H7 (cell line): ENCODE measurements at places on chromosomes 2 and 18. TPM values are rescaled to one million over a fixed set of nuclear protein-coding genes. Genes with fewer than 3 reads are reported as not detected.
A peak's percentile ranks its signal among the peaks of the same experiment; 100 is the strongest.

Gene KRTCAP3
- total RNA-seq, result 9.0 and 13.4 TPM in 2 replicates

GRCh38 chr2:24986372-24986771, 14.6 kb upstream of the DNAJC27 start:
- no peak for DNase-seq

GRCh38 chr2:189363559-189363958, 77.7 kb upstream of the WDR75 start:
- DNase-seq, result no peak

Gene DCDC2C
- total RNA-seq, result not detected in 2 replicates

DNA sequence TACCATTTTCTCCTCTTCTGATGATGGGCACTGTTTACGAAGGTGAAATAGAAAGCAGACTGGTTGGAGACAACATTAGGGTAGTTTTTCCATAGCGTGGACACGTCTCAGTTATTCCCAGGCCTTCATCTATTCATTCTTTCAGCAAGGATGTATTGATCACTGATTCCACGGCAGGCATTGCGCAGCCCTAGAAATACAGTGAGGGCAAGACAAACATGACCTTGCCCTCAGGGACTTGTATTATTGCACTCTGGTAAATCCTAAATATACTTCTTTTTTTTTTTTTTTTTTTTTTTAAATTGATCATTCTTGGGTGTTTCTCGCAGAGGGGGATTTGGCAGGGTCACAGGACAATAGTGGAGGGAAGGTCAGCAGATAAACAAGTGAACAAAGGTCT, 167.3 kb upstream of the SPRED2 start:
- no peak for DNase-seq

GRCh38 chr2:70895998-70896764, 39.5 kb upstream of the ATP6V1B1 start:
- DNase-seq, result peak; percentile 73

Gene FZD7
- total RNA-seq, result 103 and 114 TPM in 2 replicates

DNA sequence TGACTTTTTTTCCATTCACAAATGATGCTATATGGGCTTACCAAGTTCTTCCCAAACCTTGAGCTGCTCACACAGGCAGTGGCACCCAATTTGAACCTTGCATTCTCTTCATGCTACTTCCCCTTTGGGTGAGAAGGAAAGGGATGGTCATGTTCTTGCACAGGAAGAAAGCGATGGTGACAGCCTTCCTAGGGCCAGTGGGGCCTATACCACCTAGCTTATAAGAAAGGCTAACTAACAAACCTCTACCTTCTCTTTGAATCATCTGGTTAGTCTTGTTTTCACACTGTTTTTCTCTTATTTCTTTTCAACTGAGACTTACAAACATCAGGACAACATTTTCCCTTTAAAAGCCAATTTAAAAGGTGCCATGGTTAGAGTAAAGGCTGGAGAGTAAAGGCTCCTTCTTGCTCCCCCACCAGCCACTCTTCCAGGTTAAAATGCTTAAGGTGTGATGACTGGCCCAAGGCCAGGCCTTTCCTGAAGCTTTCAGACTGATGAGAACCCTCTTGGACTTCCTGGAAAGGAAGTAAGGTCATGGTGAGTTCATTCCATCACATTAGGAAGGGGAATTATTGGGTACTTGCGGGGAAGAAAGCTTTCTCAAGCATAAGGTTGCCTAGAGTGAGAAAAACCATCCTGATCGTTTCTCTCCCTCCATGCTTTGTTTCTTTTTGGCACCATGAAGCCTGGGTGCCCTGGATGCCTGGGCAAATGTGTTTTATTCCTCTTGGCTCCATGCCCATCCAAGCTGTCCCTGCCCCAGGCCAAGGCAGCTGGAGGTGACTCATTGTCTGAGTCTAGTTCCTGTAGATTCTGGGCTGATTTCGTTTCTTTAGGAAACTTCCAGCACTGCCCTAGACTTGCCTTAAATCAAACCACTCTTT, 41.4 kb upstream of the ITGB6 start:
- DNase-seq, result no peak

Gene ELOA2
- total RNA-seq, result not detected in 2 replicates

GRCh38 chr2:211957799-211958198, 580.8 kb downstream of the ERBB4 start:
- no peak for DNase-seq

Gene NDC80
- total RNA-seq, result 40.9 and 59.3 TPM in 2 replicates

GRCh38 chr18:40326985-40327384, 1628.0 kb upstream of the PIK3C3 start:
- no peak for DNase-seq

- no peak for DNase-seq
These were observed 42.1 kb upstream of the EVA1A start for GRCh38 chr2:75602724-75603342.
